ENCODE measurements at places on chromosomes 5 and 9.

DNA sequence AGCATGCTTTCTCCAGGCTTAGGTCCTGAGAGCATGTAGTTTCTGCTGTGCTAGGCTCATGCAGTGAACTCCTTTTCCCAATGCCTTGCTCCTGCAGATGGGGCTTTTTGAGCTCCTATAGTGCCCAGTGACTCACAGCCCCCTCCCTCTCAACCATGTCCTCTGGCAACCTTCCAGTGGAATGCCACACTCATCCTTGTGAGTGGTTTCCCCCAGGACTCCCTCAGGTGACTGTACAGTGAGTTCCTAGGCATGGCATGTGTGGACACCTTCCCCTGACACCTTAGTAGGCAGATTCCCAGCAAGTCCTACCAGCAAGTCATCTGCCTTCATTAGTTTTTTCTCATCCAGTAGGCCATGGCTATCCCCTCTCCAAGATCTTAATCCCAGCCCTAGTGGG lies 72.4 kb upstream of the CXCL14 start:
- no peak for DNase-seq

DNA sequence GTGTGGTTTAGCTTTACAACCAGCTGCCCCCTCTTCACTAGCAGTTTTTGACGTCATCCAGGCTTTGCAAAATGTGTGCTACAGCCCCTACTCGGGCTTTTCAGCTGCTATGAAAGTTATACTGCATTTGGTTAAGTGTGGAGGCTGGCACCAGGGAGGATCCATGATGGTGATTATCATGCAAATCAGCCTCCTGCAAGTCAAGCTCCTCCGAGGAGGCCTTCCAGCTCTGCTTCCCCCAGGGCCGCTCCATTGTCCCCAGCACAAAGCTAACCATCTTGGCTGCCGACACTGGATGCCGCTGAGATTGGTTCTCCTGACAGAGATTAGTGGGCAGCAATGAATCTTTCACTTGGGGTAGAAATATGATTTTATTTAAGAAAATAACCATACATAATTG lies 159.6 kb downstream of the NR2F1-AS1 start:
- no peak for DNase-seq

GRCh38 chr9:4148751-4149150 lies 151.1 kb downstream of the GLIS3 start:
- DNase-seq, result no peak

DNA sequence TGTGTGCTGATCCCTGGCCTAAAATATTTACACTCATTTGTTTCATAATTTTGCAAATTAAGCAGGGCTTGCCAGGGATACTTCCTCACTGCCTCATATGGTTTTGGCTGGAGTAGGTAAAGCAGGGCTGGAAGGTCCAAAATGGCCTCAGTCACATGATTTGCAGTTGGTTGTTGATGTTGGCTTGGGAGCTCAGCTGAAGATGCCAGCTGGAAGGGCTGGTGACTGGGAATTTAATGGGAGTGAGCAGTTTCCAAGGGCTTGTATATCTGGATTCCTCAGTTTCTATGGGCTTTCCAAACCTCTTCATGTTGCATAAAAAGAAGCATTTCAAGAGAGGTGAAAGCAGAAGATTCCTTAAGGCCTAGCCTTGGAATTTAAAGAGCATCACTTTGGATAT lies 729.3 kb downstream of the CDH18 start:
- no peak for DNase-seq

GRCh38 chr5:141846031-141846430 lies 32.2 kb downstream of the PCDH1 start:
- DNase-seq, result no peak

- no peak for DNase-seq
Measured at GRCh38 chr5:52870448-52870847, 82.7 kb downstream of the ITGA1 start.

DNA sequence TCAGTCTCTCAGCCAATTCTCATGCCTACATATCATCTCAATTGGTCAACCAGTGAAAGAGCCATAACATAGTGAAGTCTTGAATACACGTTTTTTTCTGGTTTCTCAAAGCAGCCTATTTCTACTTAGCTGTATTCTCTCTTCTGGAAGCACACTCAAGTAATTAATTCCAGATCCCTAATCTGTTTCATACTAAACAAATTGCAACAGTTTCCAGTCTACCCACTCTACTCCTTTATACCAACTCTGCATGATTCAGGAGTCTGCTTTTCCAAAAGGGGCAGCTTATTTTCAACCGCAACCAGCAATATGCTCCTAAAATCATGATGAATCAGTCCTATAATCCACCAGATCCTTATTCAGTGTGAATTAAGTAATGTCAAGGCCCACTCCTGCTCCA lies 211.7 kb downstream of the TLE1 start:
- no peak for DNase-seq

GRCh38 chr5:98433673-98434072 lies 339.8 kb upstream of the RGMB start:
- DNase-seq, result no peak
